ENCODE measurements at places on chromosomes 1 and 21. TPM values are rescaled to one million over a fixed set of nuclear protein-coding genes. Genes with fewer than 3 reads are reported as not detected.

- DNase-seq, result no peak
Observed at GRCh38 chr1:145846201-145846612, 777 bp downstream of the NUDT17 start.

Gene CD101
- 1.7 TPM for polyA plus RNA-seq

GRCh38 chr1:163147019-163147418 is 55.7 kb downstream of the RGS5 start:
- DNase-seq, result no peak

Gene RPE65
- 0.48 TPM for polyA plus RNA-seq

- no peak for DNase-seq
Observed at GRCh38 chr1:16224472-16224871, 12.0 kb upstream of the ARHGEF19 start.

Gene DLGAP3
- 0.08 TPM for polyA plus RNA-seq

- DNase-seq, result no peak
Observed at GRCh38 chr1:111476214-111476613, 2.4 kb downstream of the C1orf162 start.

GRCh38 chr1:236141447-236142252 is 689 bp upstream of the GPR137B start:
- peak; percentile 32 for DNase-seq

- DNase-seq, result no peak
Observed at GRCh38 chr1:42312576-42313212, 22.3 kb downstream of the FOXJ3 start.

- no peak for DNase-seq
Observed at GRCh38 chr1:8397511-8397910, 79.6 kb downstream of the SLC45A1 start.

DNA sequence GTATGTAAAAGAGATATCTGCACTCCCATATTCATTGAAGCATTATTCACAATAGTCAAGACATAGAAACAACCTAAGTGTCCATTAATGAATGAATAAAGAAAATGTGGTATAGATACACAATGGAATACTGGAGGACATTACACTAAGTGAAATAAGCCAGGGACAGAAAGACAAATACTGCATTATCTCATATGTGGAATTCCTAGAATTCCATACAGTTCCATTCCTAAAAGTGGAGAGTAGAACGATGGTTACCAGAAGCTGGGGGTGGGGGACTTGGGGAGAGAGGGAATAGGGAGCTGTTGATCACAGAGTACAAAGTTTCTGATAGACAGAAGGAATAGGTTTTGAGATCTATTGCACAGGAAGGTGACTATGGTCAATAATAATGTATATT is 7.4 kb downstream of the TMED5 start:
- DNase-seq, result no peak

Gene ADORA1
- 17.0 TPM for polyA plus RNA-seq

DNA sequence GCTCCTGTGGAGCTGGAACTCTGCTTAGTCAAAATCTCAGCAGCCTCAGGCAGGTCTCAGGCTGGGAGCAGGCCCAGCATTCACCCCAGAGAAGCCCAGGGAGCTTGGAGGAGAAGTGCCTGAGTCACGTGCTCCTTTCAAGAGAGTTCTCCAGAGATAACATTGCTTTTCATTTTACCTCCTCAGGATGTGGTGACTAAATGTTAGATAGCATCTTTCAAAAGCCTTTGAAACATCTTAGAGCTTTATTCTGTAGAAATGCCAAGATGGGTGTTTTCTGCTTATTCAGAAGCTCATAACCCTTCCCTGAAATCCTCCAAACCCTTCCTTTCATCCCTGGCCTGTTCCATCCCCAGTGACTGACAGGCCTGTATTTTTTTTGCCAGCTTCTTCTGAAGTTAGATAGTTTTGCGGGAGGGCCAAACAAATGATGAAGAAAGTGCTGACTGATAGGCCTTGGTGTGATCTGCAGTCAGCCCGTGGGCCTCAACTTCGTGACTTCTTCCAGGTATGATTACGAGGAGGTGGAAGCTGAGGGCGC is 58.0 kb downstream of the PGM1 start:
- DNase-seq, result no peak
